ENCODE measurements at places on chromosomes 5 and 9.

- no peak for DNase-seq
Measured at GRCh38 chr5:9166202-9167112, 379.4 kb downstream of the SEMA5A start.

- DNase-seq = no peak
Measured at GRCh38 chr5:103473725-103474124, 88.9 kb downstream of the NUDT12 start.

DNA sequence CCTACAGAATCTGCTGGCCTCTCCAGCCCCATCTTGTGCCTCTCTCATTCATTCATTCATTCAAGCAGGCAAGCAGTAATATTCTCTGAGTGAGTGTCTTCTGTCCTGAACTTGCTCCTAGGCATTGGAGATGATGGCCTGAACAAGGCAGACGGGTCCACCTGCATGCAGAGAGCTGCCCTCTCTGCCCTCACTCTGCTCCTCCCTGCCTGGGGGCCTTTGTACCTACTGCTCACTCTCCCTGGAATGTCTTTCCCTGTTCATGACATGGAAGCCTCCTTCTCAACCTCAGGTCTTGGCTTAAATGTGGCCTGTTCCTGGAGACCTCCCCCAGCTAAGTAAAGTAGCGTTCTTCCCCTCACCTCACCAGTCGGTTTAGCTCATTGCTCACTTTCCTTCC is 6.6 kb downstream of the CDX1 start:
- DNase-seq = no peak

- peak; percentile 86 for DNase-seq
Measured at GRCh38 chr5:13478831-13479465, 465.5 kb downstream of the DNAH5 start.

- peak; percentile 94 for DNase-seq
Measured at GRCh38 chr5:66713998-66714397, 117.8 kb downstream of the MAST4 start.

- no peak for DNase-seq
Measured at GRCh38 chr9:37640246-37640645, 10.5 kb upstream of the FRMPD1 start.

- DNase-seq = no peak
Measured at GRCh38 chr9:37371565-37372464, 50.7 kb upstream of the GRHPR start.

DNA sequence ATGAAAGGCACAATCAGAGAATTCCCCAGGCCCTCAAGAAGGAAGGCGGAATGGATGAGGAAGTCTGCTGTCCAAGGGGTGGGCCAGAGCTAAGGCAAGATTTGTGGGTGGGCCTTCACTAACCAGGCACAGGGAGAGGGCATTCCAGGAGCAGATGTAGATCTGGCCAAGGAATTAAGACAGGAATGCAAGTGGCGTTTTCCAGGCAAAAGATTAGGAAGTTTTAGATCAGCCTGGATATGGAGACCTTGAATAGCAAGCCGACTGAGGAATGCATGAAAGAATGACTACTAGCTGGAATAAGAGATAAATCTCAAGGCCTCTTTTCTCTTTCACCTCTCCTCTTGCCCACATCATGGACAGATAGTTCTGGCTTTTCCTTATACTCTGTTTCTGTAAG is 68.5 kb downstream of the GHR start:
- no peak for DNase-seq

DNA sequence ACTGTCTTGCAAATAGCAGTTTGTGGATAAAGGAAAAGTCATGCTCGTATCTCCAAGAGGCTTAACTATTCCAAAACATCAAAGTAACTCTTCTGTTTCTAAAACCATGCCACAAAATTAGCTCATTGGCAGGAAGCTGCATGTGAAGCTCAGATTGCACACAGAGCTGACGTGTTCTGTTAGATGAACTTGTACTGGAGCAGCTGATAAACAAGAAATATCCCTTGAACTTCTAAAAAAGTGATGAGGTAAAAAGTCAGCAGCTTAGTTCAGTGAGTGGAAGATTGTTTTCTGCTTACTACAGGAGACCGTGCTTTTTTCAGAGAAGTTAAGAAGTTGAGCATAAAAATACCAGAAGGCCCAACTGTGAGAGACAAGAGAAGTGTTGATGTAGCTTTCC is 113.2 kb downstream of the SLC12A2 start:
- no peak for DNase-seq

GRCh38 chr5:156838961-156839360 is 11.1 kb upstream of the PPP1R2B start:
- no peak for DNase-seq

DNA sequence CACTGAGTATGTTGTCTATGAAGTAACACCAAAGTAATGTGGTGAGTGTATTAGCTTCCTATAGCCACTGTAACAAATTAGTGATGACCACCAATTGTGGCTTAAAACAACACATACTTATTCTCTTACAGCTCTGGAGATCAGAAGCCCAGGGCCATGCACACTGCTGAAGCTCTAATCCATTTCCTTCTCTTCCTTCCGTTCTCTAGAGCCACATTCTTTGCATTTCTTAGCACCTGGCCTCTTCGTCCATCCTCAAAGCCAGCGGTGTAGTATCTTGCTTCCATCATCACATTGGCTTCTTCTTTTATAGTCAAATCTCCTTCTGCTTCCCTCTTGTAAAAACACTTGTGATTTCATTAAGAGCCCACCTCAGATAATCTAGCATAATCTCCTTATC is 230.3 kb upstream of the RFX3 start:
- no peak for DNase-seq

DNA sequence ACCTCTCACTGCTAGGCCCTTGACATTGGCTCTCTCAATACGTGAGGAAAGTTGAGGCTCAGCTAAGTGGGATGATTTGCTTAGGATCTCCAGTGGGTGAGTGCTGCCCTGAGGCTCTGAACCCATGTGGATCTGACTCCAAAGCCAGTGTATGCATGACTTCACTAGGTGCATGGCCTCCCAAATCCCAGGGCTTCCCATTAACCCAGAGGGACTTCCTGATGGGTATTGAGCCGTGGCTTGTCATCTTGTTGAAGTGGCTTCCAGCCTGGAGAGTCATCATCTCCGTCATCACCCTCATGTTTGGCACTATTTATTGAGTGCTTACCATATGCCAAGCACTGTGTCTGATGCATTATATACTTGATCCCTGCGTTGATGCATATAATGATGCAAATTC is 37.3 kb upstream of the TEX48 start:
- DNase-seq = peak; percentile 85

GRCh38 chr5:98128846-98129245 is 644.6 kb upstream of the RGMB start:
- DNase-seq = no peak

- DNase-seq = no peak
Measured at GRCh38 chr5:80704221-80704620, 49.4 kb upstream of the DHFR start.

- DNase-seq = peak; percentile 9
Measured at GRCh38 chr9:35716230-35716629, 15.8 kb downstream of the TLN1 start.
